Smooth muscle cell of the brain vasculature (primary cell): ENCODE measurements at places on chromosomes 12 and 14.

DNA sequence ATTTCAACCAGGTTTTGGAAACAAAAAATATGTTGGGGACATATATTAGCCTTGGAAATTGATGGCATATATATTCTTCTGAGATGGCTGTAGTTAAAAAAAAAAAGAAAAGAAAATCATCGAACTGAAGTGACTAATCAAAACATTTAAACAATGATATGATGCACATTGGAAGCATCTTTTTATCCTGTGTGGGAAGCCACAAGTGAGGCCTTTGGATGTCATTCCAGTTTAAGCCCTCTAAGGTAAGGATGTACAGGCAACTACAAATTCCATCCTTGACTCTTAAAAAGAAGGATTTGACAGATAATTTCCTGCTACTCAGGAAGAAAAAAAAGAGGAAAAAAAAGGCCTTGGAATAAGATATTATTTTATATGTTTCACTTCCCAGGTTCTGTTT, 9.6 kb upstream of the PTPRB start:
- no peak for DNase-seq

GRCh38 chr12:126369487-126370463, 1304.5 kb downstream of the AACS start:
- DNase-seq: no peak

DNA sequence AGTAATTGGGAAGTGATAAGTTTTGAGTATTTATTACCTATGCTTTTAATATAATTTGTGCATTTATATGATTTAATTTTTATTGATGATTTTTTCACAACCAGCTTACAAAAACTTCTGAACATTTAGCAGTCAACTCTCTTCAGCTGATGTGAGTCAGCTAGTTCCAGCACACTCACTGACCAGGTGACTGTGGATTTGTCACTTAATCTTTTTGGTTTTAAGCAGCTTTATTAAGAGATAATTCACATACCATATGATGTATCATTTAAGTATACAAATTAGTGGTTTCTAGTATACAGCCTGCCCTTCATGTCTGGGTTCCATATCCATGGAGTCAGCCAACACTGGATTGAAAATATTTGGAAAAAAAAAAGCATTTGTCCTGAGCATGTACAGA, 103.5 kb downstream of the SYNE2 start:
- no peak for DNase-seq

DNA sequence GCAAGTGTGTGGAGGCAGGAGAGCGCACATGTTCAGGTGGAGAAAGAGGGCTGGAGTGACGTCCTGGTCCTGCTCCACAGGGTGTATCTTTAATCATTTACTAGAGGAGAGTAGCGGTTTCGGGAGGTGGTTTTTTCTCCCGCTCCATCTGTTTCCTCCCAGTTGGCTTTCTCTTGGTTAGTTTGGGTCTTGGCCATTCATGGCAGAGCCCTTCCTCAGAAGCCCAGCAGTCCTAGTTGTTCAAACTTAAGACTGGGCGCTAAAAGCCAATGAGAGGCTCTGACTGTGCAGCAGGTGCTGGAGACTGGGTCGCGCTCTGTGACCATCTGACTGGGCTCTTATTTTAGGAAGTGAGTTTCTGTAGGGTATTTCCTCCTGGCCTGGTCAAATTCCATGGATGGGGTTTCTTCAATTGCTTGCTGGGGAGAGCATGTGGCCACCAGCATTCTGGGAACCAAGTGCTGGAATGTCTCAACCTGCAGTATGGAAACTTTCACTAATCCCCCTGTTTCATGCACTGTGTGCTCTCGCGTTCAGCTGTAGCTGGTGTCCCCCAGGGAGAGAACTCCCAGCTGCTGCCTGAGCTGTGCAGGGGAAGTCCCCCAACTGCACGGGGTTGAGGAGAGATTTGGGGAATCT, 27.4 kb upstream of the TSPAN9 start:
- DNase-seq: no peak

GRCh38 chr14:36295642-36296627, 24.5 kb downstream of the MBIP start:
- no peak for DNase-seq

DNA sequence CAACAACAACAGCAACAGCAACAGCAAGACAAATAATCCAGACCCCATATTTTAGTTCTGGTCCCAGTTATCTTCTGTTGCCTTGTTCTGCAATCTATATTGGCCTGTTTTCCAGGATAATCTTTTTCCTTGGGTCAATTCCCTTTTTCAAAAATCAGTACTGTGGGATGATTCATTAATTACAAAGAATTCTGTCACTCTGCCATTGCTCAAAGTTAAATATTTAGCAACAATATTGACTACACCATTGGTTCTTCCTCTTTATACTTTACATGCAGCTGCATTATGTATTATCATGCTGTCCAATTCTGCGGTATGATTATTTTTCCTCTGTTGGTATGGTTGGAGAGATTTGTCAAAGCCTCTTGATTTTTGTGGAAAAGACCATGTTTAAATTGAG, 10.1 kb upstream of the GALNT8 start:
- no peak for DNase-seq

DNA sequence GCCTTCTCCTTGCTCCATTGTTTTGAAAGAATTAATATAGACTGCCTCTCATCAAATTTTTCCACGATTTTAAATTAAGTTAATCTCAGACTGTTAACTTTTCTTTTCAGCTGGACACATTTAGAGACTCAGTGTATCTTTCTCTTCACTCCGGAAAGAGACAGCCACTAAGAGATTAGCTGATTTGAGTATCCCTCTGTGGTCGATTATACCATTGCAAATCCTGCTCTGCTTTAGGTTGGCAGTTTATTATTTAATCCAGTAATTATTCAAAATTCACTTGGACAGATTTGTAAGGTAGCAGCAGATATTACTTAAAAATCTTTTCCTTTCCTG, 588 bp upstream of the TWF1 start:
- DNase-seq: no peak

- no peak for DNase-seq
These were observed 206.5 kb downstream of the ETV6 start for GRCh38 chr12:11855983-11856374.
